Stimulated activated CD4-positive, alpha-beta T cell treated with anti-CD3 and anti-CD28 coated beads, Interleukin-4, amount 100 ng/mL, for 4 hours (primary cell): ENCODE measurements at places on chromosomes 6 and 20.

DNA sequence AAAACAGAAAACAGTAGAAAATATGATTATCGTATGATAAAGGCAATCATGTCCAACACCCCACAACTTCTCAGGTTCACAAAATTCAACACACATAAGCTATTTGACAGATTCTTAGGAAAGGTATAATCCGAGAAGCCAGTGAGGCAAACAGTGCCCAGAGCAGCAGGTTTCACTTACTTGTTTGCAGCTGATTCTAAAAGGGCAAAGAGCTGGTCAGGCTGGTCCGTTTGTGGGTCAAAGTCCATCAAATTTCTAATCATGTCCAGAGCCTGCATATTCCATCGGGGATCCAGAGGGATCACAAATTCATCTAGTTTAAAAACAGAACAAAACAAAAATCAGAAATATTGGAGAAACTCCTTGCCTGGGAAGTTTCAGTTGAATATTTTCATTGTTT is 69.8 kb upstream of the LYRM2 start:
- DNase-seq, result no peak

DNA sequence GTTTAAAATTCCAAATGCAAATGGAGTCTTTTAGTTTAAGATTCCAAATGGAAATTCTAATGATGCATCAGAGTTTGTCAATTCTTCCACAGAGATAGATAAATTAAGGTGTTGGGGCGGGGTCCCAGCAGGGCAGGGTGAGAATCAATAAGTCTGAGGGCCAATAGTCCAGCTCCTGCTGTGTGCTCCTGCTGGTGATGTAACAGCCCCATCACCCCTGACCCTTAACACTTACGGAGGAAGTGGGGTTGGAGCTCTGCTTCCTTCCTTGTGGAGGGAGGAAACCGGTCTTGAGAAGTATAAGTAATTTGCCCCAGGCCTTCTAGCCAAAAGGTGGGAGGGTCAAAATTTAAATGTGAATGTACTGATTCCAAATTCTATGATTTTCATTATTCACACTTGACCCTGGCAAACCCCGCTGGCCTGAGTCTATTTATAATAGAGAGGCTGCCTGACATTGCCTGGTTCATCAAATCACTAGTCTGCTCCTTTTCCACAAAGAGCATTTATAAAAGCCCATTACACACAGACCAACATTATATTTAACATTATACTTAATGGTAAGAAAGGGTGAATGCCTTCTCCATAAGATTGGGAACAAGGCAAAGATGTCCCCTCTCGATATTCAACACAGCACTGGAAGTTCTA is 17.2 kb downstream of the ZBTB2 start:
- DNase-seq, result no peak

DNA sequence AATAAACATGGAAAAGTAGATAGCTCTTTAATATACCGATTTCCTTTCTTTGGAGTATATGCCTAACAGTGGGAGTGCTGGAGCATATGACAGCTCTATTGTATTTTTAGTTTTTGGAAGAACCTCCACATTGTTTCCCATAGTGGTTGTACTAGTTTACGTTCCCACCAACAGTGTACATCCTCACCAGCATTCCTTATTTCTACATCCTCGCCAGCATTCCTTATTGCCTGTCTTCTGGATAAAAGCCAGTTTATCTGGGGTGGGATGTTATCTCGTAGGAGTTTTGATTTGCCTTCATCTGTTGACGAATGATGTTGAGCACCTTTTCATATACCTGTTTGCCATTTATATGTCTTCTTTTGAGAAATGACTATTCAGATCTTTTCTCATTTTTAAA is 2.6 kb downstream of the MICA start:
- DNase-seq, result no peak

GRCh38 chr20:64241061-64241460 is 14.5 kb upstream of the PCMTD2 start:
- no peak for DNase-seq

- no peak for DNase-seq
Measured at GRCh38 chr20:10110151-10110550, 75.4 kb downstream of the ANKEF1 start.

- DNase-seq, result no peak
Measured at GRCh38 chr6:139920027-139920775, 545.8 kb upstream of the CITED2 start.

DNA sequence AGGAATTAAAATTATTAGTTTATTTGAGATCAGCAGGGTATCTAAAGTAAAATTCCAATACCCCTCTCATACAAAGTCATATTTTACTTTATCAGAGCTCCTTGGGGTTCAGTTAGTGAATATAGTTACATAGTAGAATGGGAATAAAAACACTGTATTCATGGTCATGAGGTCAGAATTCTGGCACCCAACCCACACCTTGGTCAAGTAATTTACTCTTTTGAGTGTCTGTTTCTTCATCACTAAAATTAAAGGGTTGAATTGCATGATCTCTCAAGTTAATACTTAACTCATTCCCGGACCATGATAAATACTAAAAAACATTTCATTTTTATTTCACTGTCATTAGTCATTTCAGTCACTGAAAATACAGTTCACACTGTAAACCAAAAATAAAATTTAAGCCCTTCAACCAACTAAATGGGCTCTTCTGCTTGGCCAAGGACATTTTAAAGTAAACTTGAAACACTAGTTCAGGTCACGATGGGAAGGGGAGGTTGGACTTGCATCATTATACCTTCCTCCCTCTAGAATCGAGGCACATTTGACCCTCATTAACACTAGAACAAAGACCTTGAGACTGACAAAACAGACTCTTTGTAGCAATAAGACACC is 21.1 kb upstream of the HLA-DRB1 start:
- no peak for DNase-seq

GRCh38 chr6:138307816-138308730 is 69.6 kb upstream of the SMIM28 start:
- no peak for DNase-seq

DNA sequence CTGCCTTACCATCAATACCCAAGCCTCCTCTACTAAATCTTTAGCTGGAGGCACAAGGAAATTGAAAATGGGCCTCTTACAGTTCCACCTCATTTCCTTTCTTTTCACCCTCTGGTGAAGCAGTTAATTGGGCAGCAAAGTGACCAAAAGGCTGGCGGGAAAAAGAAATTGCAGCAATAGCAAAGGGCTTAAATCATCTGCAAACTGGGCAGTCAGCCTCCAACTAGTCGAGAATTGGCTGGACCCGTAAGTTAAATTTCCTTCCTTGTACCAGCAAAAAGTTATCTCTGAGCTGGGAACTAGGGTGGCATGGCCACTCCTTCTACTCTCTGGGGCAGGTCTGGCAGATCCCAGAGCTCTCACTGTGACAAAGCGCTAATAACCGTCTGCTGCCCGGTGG is 33.5 kb downstream of the GHRH start:
- DNase-seq, result no peak

DNA sequence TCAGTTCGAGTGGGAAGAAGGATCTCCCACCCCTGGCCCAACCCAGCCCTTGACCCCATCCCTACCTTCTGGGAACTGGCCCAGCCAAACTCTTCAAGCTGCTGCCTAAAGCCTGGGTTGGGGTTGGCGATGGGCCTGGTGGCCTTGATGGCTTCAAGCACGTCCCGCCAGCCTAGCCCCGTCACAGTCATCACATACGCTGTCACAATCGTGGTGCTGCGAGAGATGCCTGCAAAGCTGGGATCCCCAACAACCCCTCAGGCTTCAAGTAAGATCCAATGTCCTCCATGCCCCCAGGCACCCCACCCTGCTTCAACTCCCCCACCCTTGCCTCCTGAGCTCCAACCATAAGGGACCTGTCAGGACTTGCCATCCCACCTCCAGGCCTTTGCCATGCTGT is 7.8 kb downstream of the DUSP15 start:
- DNase-seq, result no peak

DNA sequence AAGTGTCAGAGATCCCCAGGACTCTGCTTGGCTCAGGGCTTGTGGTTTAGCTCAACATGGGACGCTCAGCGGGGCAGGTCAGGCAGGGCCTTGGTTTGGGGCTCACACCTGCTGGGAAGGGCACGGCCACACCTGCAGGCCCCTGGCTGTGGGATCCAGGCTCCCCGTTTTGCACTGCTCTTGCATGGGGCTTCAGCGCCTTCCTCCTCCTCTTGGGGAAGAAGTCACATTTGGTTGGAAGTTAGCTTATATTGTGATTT is 378.3 kb downstream of the CDH4 start:
- no peak for DNase-seq
